ENCODE measurements at places on chromosomes 7 and 10. TPM values are rescaled to one million over a fixed set of nuclear protein-coding genes. Genes with fewer than 3 reads are reported as not detected.

Gene FAM131B
- total RNA-seq: 4.0 TPM

Gene PRKG1
- total RNA-seq: 27.1 TPM

Gene PIP
- not detected for total RNA-seq

Gene VENTX
- total RNA-seq: not detected

GRCh38 chr10:128854963-128855362, 612.1 kb upstream of the MGMT start:
- no peak for DNase-seq

DNA sequence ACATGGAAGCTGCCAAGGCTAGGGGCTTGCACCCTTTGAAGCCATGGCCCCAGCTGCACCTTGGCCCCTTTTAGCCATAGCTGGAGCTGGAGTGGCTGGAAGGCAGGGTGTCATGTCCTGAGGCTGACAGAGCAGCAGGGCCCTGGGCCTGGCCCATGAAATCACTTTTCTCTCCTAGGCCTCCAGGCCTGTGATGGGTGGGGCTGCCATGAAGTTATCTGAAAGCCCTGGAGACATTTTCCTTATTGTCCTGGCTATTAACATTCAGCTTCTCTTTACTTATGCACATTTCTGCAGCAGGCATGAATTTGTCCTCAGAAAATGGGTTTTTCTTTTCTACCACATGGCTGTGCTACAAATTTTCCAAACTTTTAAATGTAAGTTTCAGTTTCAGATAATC, 106.9 kb upstream of the ELMO1 start:
- no peak for DNase-seq

- peak; percentile 87 for DNase-seq
These were observed 1.2 kb downstream of the SLC18A3 start for GRCh38 chr10:49611166-49611815.

GRCh38 chr7:128103498-128104107, 72.4 kb upstream of the LRRC4 start:
- peak; percentile 87 for DNase-seq

- no peak for DNase-seq
These were observed 46.0 kb downstream of the ZNF777 start for GRCh38 chr7:149414745-149415390.

- no peak for DNase-seq
These were observed 181.9 kb downstream of the USP6NL start for GRCh38 chr10:11429439-11430052.

GRCh38 chr7:2528481-2529095, 9.0 kb downstream of the LFNG start:
- no peak for DNase-seq

DNA sequence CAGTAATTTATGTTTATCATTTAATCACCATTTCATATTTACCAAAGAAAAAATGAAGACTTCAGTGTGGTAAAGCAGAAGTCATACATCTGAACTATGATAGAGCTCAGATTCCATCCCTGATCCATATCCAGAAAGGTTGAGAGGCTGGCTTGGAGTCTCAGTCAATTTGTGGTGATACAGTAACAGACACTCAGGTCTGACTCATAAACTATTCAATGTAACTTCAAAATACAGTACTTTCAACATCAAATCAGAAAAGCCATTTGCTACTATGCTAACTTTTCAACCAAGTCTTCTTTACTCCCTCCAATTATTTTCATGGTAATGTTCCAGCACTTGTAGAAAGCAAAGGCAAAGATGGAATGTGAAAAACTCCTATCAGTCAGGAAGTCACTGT, 190.4 kb downstream of the HDAC9 start:
- no peak for DNase-seq

- no peak for DNase-seq
These were observed 117.8 kb downstream of the DYNC2I1 start for GRCh38 chr7:158973941-158974785.

GRCh38 chr10:107692072-107692471, 527.6 kb upstream of the SORCS1 start:
- no peak for DNase-seq

DNA sequence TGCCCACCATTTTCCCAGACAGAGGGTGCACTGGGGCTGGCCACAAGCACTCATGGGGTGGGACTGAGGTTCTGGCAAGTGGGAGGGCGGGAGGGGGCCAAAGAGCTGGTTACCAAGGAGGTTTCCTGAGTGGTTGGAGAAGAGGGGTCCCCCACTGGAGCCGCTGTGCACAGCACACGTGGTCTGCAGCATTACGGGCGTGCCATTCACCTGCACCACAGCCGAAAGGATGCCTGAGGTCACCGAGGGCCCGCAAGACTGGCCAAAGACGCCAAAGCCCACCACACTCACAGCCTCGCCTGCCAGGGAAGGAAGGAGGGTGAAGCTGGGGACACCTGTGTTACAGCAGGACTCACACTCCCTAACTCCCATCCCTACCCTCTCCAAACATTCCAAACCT, 3.9 kb downstream of the TYSND1 start:
- DNase-seq: no peak

Data from chondrocyte (in vitro differentiated cells).